Cardiac septum (tissue), 1 donor: ENCODE measurements at places on chromosomes 5 and 9. TPM values are rescaled to one million over a fixed set of nuclear protein-coding genes. Genes with fewer than 3 reads are reported as not detected.

PALM2AKAP2 gene
- total RNA-seq = 165 TPM

DNA sequence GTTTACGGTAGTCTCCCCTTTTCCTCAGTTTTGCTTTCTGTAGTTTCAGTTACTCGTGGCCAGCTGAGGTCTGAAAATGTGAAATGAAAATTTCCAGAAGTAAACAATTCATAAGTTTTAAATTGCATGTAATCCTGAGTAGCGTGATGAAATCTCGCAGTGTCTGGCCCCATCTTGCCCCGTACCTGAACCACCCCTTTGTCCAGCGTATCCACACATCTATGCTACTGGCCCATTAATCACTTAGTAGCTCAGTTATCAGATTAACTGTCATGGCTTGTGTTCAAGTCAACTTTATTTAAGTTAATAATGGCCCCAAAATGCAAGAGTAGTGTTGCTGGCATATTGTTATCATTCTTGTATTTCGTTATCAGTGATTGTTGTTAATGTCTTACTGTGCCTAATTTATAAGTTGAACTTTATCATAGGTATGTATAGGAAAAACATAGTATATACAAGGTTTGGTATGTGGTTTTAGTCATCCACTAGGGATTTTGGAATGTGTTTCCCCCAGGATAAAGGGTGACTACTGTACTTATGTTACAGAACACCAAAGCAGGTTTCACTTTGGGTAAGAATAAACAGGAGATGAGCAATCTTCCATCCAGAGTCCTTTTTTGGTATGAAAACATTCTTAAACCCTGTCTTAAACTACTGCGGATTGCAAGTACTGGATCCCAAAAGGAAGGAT lies 118.4 kb upstream of the KCNN2 start:
- no peak for DNase-seq

- DNase-seq = no peak
Observed at GRCh38 chr5:85602843-85603242, 1014.9 kb upstream of the COX7C start.

DNA sequence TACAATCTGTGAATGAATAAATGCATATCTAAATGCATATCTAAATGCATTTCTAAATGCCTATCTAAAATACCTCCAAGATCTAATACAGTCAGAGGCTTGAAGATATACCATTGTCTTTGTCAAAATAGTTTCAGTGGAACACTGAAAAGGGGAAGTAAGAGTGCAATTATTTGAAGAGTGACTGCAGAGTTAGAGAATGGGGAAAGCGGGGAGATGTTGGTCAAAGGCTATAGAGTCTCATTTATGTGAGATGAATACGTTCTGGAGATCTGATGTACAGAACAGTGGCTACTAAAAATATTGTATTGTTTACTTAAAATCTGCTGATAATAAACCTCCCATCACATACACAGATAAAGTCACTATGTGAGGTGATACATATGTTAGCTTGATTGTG lies 1126.2 kb upstream of the CDH9 start:
- no peak for DNase-seq

DNA sequence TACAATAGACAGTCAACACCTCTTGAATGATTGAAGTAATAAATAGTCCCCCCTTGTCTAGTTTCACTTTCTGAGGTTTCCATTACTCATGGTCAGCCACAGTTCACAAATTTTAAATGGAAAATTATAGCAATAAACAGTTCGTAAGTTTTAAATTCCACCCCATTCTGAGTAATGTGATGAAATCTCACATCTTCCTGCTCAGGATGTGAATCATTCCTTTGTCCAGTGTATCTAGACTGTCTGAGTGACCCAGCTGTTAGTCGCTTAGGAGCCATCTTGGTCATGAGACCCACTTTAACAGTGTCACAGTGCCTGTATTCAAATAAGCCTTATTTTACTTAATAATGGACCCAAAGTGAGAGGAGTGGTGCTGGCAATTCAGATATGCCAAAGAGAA lies 311.6 kb upstream of the PRR16 start:
- DNase-seq = no peak

SHROOM1 gene
- 4.7 TPM for total RNA-seq
